T-cell (primary cell): ENCODE measurements at places on chromosomes 7 and 10.

- no peak overlapping the region for H3K4me3 ChIP-seq
- H3K27me3 ChIP-seq: peaks cover 4% of the 10 kb centered on the region
- H3K4me1 ChIP-seq: peaks cover 2% of the 10 kb centered on the region
Observed at GRCh38 chr10:70354100-70354499, 28.3 kb downstream of the LRRC20 start.

DNA sequence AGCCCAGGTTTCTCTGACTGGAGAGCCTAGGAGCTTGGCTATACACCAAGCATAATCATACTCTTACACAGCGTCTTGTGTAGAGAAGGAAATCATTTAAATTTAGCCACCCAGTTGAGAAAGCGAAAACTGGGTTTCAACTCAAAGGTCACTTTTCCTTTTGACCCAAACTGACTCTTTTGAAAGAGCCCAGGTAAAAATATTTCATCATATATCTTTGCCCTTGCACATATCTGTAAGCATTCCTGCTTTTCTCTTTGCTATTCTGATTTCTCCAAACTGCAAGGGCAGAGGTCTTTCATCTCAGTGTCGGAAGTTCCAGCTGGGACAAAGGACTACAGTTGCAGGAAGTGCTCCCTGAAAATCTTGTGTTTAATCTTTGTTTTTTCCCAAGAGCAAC lies 22.0 kb upstream of the ABCB4 start:
- H3K36me3 ChIP-seq: no peaks in the 10 kb centered on the region
- DNase-seq: no peak
- H3K27ac ChIP-seq: no peak overlapping the region
- H3K4me3 ChIP-seq: no peak overlapping the region

GRCh38 chr7:70585071-70585470 lies 546.9 kb upstream of the GALNT17 start:
- no peaks in the 10 kb centered on the region for H3K36me3 ChIP-seq
- H3K4me3 ChIP-seq: no peak overlapping the region

DNA sequence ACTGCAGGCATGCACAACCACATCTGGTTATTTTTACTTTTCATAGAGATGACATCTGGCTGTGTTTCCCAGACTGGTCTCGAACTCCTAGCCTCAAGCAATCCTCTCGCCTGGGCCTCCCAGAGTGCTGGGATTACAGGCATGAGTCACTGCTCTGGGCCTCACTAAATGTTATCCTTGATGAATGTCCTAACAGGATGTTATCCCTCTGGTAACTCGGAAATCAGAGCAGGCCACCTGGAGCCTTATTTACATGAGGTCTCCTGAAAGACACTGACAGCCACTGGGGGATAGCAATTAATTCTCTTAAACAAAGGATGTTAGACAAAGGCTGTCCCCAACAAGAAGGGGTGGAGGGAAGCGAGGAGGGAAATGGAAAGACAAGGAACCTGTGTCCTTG lies 4.5 kb upstream of the ZNF438 start:
- H3K27ac ChIP-seq: no peak overlapping the region
- H3K36me3 ChIP-seq: no peaks in the 10 kb centered on the region
- peaks cover 14% of the 10 kb centered on the region for H3K4me1 ChIP-seq
- H3K27me3 ChIP-seq: no peaks in the 10 kb centered on the region

GRCh38 chr10:1661859-1662437 lies 75.4 kb downstream of the ADARB2 start:
- H3K4me1 ChIP-seq: no peaks in the 10 kb centered on the region
- H3K27me3 ChIP-seq: no peaks in the 10 kb centered on the region
- no peak for DNase-seq
- H3K36me3 ChIP-seq: no peaks in the 10 kb centered on the region

DNA sequence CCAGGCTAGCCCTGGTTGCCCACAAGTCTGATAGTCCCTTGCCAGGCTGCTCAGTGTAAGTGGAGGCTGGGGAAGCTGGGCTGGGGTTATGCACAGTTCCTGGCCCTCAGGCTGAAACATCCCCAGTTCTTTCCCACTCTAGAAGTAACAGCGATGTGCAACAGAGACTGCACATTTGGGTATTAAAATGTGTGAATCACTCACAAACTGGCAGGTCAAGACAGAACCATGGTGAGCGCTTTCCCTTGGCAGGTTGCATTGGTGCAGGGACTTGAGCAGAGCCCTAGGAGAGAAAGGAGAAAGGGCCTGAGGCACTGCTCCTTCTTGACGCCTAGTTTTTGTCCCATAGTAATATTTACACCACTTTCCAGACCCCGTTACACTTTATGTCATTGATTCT lies 56.1 kb upstream of the SLC35B4 start:
- H3K36me3 ChIP-seq: no peaks in the 10 kb centered on the region
- no peaks in the 10 kb centered on the region for H3K4me1 ChIP-seq
- no peaks in the 10 kb centered on the region for H3K27me3 ChIP-seq

DNA sequence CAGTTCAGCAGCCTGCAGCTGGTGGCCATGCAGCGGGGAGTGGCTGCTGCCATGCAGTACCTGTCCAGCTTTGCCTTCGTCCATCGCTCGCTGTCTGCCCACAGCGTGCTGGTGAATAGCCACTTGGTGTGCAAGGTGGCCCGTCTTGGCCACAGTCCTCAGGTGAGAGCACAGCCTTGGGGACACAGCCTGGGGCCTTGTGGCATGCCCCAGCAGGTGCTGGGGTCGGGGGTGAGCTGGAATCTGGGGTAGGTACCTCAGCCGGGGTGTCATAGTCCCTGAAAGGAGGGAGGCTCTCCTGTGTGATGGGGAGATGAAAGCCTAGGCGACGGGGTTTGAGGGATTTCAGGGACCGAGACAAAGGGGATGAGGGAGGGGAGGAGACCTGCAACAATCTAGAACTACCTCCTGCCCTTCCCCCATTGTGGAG lies 14.1 kb downstream of the EPHB6 start:
- no peak overlapping the region for H3K4me3 ChIP-seq
- no peak for DNase-seq
- H3K27ac ChIP-seq: no peak overlapping the region
- H3K36me3 ChIP-seq: peaks cover 12% of the 10 kb centered on the region

- peaks cover 88% of the 10 kb centered on the region for H3K4me1 ChIP-seq
- DNase-seq: no peak
- H3K27ac ChIP-seq: no peak overlapping the region
Observed at GRCh38 chr10:114518401-114519305, 114.4 kb upstream of the AFAP1L2 start.

DNA sequence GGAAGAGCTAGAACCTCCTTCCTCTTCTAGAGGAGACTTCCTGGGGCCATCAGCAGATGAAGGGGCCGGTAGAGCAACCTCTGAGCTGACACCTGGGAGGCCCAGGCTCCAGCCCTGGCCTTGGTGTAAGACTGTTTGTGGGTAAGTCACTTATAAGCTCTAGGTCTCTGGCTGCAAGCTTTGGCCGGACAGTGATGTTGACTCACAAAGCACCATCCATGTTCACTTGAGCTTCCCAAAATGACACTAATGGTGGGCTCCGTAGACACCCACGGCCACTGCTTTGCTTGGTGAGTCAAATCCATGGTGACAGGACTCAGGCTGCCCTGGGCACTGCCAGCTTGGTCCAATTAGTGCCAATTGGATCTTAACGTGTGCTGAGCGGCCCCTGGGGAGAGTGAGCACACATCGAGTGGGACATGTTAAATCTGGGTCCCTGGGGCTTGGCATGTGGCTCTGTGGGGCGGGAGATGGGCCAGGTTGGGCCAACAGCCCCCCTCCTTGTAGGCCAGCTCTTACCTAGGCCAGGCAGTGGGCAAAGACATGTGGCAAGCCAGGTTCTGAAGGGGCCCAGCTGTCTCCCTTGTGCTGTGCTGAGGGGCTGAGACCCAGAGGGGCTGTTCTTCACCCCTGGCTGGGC lies 16.7 kb downstream of the NEURL1 start:
- H3K27ac ChIP-seq: no peak overlapping the region
- peaks cover 52% of the 10 kb centered on the region for H3K27me3 ChIP-seq
- peaks cover 9% of the 10 kb centered on the region for H3K4me1 ChIP-seq
- H3K36me3 ChIP-seq: no peaks in the 10 kb centered on the region
- DNase-seq: no peak

DNA sequence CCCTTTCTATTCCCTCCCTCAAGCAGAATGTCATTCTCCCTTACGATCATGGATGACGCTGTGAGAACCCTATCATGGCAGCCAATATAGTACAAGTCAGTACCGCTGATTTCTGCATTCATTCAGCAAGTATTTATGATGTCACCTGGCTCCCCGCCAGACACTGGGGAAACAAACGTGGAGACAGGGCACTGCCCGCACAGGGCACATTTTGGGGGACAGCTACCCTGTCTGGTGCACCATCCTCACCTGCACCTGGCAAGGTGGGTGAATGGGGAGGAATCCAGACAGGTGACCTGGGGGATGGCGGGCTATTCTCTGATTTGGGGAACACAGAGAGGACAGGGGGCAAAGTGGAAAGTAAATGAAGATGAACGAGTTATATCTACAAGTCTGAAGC lies 28.4 kb downstream of the MKI67 start:
- no peaks in the 10 kb centered on the region for H3K27me3 ChIP-seq
- H3K36me3 ChIP-seq: peaks cover 3% of the 10 kb centered on the region
- peaks cover 36% of the 10 kb centered on the region for H3K4me1 ChIP-seq
- no peak for DNase-seq
- H3K4me3 ChIP-seq: no peak overlapping the region

- H3K27ac ChIP-seq: no peak overlapping the region
- no peaks in the 10 kb centered on the region for H3K27me3 ChIP-seq
- H3K4me1 ChIP-seq: no peaks in the 10 kb centered on the region
- no peak for DNase-seq
- H3K36me3 ChIP-seq: no peaks in the 10 kb centered on the region
Observed at GRCh38 chr7:114886241-114886640, 35.7 kb upstream of the MDFIC start.

GRCh38 chr7:155166673-155167370 lies 96.7 kb downstream of the HTR5A start:
- H3K36me3 ChIP-seq: no peaks in the 10 kb centered on the region
- no peaks in the 10 kb centered on the region for H3K4me1 ChIP-seq
- no peak overlapping the region for H3K4me3 ChIP-seq
- no peak for DNase-seq
- H3K27ac ChIP-seq: no peak overlapping the region
- peaks cover 28% of the 10 kb centered on the region for H3K27me3 ChIP-seq

GRCh38 chr10:13808556-13809391 lies 222.0 kb downstream of the PRPF18 start:
- no peaks in the 10 kb centered on the region for H3K27me3 ChIP-seq
- no peaks in the 10 kb centered on the region for H3K36me3 ChIP-seq
- no peak for DNase-seq
- no peak overlapping the region for H3K4me3 ChIP-seq

DNA sequence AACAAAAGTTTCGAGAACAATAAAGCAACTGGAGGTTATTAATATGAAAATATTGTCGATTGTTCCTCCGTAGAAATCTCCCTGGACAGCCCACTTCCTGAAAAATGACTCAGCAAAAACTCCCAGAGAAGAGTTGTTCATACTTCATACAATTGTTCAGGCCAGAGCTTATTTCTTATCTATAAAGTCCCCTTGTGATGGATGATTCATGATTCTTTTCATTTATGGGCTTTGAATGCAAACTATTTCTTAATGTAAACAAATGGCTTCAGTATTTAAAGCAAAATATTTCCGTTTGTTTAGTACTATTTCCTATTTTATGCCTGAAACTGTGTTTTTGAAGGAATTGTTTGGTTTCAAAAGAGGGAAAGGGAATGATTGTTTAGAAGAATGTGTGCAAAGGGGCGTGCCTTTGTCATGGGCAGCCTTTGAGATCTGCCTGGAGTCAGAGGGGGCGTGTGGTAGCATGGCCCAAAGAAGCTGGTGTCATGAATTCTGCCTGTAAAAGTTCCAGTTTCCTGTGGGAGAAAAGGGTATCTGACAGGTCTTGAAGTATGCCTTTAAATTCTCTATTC lies 26.2 kb upstream of the EXOC6 start:
- H3K4me3 ChIP-seq: no peak overlapping the region
- no peaks in the 10 kb centered on the region for H3K36me3 ChIP-seq
- no peaks in the 10 kb centered on the region for H3K4me1 ChIP-seq
- DNase-seq: no peak

DNA sequence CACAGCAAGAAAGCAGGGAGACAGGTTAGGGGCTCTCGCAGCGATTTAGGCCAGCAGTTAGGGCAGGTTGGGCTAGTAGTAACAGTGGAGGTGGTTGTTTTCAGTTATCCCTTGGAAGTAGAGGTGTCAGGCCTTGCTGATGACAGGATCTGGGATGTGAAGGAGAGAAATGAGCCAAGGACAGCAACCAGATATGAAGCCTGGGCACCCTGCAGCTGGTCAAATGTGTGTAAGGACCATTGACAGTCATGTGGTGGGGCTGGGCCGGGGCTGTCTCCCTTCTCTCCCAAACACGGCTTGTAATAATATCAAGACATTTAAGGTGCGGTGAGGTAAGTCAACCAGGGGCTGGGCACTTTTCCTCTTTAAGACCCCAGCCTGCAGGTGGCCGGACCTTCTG lies 112.5 kb upstream of the IGFBP3 start:
- H3K4me1 ChIP-seq: no peaks in the 10 kb centered on the region
- H3K27me3 ChIP-seq: no peaks in the 10 kb centered on the region
- no peaks in the 10 kb centered on the region for H3K36me3 ChIP-seq
- no peak overlapping the region for H3K27ac ChIP-seq
- no peak overlapping the region for H3K4me3 ChIP-seq

GRCh38 chr7:2930310-2931033 lies 86.4 kb upstream of the GNA12 start:
- no peak overlapping the region for H3K4me3 ChIP-seq
- H3K36me3 ChIP-seq: peaks cover 86% of the 10 kb centered on the region
- no peaks in the 10 kb centered on the region for H3K27me3 ChIP-seq
- no peak for DNase-seq

- H3K27ac ChIP-seq: no peak overlapping the region
- no peaks in the 10 kb centered on the region for H3K4me1 ChIP-seq
- no peaks in the 10 kb centered on the region for H3K36me3 ChIP-seq
- no peak for DNase-seq
Observed at GRCh38 chr10:35739998-35740397, 97.9 kb upstream of the FZD8 start.

DNA sequence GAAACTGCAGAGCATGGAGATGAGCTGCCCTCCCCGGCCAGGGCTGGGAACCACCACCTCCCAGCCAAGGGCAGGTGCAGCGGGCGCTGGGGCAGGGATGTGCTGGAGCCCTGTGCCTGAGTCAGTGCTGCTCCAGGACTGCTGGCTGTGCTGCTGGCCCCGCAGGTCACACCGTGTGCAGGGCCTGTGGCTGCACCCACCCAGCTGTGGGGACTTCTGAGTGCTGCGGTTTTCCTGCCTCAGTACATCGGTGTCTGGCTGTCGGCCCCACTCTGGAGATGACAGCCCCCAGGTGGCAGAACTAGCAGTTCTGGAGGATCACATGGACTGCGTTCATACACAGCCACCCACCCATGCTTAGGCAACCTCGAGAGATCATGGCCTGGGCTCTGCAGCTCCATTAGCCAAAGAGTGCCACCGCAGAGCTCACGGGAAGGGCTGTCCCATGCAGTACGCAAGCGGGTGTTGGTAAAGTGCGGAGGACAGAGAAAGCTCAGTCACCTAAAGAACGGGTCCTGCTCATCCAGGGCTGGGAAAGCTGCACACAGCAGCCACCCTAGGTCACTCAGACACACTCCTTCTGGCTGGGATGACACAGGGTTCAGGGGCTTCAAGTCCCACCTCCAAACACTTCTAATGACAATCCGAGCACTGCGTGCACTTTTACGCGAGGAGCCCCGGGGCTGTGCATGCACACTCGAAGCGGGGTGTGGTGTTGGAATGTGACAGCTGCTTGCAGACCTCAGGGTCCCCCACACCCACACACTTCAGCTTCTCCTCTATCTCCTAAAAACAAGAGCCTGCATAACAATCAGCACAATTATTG lies 198.1 kb upstream of the PPP2R2D start:
- H3K27ac ChIP-seq: no peak overlapping the region
- DNase-seq: no peak
- H3K27me3 ChIP-seq: peaks cover 28% of the 10 kb centered on the region
- no peaks in the 10 kb centered on the region for H3K4me1 ChIP-seq
- H3K4me3 ChIP-seq: no peak overlapping the region
